ENCODE measurements at places on chromosomes 7 and 10.

DNA sequence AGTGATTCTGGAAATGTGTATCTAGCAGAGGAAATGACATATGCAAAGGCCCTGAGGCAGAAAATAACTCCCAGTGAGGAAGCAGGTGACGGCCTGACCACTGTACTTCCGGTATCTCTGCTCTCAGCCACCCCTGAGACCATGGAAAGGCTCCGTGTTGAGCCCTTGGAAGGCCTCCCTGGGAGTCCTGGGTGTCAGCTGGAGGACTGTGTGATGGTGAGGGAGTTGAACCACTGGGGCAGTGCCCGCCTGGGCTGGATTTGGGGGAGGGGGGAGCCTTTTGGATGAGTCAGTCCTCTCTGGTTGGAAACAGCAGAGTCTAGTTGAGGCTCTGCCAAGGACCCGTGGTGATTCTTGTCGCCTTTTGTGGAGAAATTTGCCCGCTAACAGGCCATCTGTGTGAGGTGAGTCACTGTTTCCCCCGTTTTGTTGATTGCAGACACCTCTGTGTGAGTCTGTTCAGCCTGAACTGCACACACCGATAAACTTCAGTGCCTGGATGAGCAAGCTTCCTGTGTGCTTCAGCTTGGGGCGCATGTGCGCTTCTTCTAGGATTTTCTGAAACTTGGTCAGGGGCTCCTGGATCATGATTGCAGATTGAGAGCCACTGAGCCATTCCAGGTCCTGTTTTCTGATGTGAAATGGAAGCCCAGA lies 98.6 kb downstream of the GRK5 start:
- DNase-seq: peak; percentile 100

GRCh38 chr7:8185926-8186683 lies 75.9 kb downstream of the ICA1 start:
- DNase-seq: no peak

GRCh38 chr10:34739915-34740314 lies 75.2 kb downstream of the PARD3 start:
- peak; percentile 67 for DNase-seq

DNA sequence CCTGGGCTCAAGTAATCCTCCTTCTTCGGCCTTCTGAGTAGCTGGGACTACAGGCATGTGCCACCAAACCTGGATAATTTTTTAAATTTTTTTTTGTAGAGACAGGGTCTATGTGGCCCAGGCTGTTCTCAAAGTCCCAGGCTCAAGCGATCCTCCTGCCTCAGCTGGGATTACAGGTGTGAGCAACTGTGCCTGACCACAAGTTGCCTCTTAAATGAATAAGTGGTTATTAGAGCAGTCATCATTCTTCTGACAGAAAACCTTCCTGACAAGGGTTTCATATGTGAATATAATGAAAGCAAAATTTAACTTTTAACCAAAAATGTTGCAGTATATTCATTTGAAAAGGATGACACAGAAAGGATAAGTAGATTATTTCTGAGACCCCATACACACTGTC lies 532.5 kb downstream of the GRM8 start:
- DNase-seq: no peak

GRCh38 chr7:149598721-149599308 lies 101.2 kb upstream of the ZNF746 start:
- peak; percentile 36 for DNase-seq

DNA sequence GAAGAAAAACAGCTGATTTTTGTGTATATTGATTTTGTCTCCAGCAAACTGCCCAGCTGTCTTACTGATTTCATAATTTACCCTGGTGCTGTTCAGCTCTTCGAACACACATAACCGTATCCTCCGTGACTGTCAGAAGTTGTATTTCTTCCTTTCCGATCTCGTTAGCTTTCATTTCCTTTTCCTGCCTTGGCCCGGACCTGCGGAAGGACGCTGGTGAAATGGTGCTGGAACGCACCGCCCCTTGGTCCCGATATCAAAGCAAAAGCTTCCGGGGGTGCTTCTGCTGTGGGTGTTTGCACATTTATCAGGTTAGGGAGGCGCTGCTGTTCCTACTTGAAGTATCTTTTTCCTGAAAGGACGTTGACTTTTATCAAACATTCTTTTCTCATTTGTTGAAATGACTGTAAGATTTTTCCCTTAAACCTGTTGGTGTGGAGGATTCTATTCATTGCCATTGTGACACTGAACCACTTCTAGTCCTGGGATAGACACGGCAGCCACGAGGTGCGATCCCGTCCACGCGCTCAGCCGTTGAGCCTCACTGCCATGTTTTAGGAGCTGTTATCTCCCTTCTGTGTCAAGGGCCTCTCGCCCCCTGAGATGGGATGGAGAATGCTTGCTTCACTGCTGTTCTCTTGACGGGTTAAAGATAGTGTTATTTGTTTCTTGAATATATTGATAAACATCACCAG lies 72.6 kb downstream of the FOXL3 start:
- no peak for DNase-seq

DNA sequence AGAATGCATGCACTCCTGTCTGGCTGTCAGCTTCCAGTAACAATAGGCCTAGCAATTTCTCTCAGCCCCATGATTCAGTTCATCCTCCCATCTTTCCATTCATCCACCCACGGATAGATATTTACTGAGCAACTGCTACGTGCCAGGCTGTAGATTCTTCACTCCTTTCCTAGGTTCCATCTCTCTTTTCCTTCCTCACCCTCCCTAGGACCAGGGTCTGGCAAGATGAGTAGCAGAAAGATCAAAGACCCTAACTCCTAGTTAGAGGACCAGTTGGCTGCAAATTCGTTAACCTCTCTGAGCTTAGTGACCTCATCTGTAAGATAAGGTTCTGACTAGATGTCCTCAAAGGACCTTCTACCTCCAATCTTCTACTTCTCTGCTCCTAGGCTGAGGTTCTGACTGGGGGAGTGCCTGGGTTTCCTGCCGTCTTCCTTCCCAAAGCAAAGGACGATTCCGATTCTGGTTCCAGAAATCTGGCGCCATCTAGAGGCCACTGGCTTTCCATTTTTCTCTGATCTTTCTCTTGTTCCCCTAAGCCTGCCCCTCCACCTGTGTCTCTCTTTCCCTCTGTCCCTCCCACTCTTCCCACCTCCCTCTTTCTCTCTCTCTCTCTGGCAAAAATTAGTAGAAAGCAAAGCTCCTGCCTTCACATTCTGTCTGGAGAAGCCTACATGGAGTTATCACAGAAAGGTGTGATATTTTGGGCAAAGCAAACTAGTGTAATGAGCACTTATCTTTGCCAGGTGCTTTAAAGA lies 26.2 kb downstream of the TBATA start:
- DNase-seq: peak; percentile 63

DNA sequence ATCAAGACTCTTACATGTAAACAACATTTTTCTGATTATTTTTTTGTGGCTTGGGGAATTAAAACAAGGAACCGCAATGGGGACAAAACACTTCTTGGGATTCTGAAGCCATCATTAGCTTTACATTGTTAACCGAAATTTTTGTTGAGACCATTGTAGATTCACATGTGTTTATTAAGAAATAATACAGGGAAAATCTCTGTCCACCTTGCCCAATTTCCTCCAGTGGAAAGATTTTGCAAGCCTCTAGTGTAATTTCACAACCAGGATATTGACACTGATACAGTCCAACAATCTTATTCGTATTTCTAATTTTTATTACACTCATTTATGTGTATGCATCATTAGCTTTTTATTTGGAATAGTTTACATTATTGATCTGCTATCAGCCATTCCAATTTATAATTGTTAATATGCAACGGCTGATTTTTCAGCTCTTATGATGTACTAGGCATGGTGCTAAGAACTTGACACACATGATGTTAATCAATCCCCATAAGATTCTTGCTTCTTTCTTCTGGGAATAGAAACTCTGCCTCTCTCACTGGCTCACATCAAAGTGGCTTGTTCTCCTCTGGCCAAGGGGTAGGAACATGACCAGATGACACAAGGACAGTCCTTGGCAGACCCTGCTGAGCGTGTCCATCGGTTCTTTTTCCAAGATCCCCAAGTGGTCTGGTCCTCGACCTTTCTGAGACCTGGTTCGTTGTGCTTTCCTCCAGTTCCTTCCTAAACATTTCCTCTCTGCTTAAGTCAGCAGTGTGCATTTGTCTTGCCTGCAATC lies 137.6 kb downstream of the ADAM12 start:
- DNase-seq: no peak

GRCh38 chr7:127983804-127984332 lies 47.4 kb downstream of the LRRC4 start:
- DNase-seq: peak; percentile 11

- no peak for DNase-seq
Observed at GRCh38 chr10:17578603-17579002, 38.6 kb downstream of the HACD1 start.

- no peak for DNase-seq
Observed at GRCh38 chr10:11218395-11218794, 200.7 kb downstream of the CELF2 start.

GRCh38 chr7:151381348-151382078 lies 28.3 kb downstream of the WDR86 start:
- DNase-seq: no peak

DNA sequence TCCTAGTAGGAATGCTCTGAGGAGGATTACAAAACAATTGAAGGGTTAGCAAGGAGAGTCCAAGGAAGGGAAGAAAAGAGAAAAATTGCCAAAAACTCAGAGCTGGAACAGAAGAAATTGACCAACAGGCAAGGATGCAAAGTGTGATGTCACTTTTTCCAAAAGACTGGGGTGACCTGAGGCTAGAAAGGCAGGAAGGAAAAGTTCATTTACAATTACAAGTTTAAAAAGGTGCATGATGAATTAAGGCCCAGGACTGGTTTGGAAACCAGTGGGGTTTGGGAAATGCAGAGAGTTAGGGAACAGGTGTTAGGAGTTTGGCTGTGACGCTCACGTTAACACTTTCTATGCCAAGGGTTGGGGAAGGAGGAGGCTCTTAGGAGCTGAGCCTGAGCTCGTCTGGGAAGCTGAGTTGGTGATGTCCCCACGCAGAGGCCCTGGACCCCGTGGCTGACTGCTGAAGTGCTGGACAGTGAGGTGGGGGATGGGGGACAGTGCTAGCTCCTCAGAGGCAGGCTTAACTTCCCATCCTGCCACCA lies 92.6 kb upstream of the PODXL start:
- no peak for DNase-seq

GRCh38 chr10:74888962-74889661 lies 62.7 kb downstream of the KAT6B start:
- DNase-seq: peak; percentile 9
